Activated T-helper 17 cell treated with anti-CD3 and anti-CD28 coated beads, Interleukin-2, amount 50 U/mL, for 72 hours (primary cell): ENCODE measurements at places on chromosomes 3 and 15. TPM values are rescaled to one million over a fixed set of nuclear protein-coding genes. Genes with fewer than 3 reads are reported as not detected.

DNA sequence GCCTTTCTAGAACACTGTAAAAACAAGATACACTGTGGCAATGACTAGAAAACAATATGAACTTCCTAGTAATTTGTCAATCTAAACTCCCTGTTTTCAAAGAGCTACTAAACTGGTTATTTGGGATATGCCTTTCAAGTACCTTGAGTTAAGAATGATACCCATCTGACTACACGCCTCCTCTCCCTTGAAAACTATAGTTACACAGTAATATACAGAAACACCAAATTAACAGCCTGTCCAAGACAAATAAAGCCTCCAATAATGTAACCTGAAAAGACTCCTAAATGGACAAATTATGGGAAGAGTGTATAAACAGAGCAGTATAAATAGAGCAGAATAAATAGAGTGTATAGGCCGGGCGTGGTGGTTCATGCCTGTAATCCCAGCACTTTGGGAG lies 70.1 kb downstream of the SMARCC1 start:
- no peak for ATAC-seq

- ATAC-seq: no peak
Observed at GRCh38 chr3:192727032-192727847, at the start of gene FGF12. Gene FGF12 (minus strand): TSS chr3:192727541.

GNAT1 gene
- not detected for total RNA-seq

EDC3 gene
- total RNA-seq: 47.9 TPM

CNTN4 gene
- total RNA-seq: not detected

- no peak for ATAC-seq
Observed at GRCh38 chr3:57961828-57962447, 46.3 kb upstream of the FLNB start.

ROPN1 gene
- not detected for total RNA-seq

GRCh38 chr15:65971741-65971995 lies 102.4 kb downstream of the RAB11A start:
- no peak for ATAC-seq

- ATAC-seq: no peak
Observed at GRCh38 chr3:11582191-11582968, 61.3 kb downstream of the VGLL4 start.

GRCh38 chr3:65742914-65743313 lies 295.8 kb downstream of the MAGI1 start:
- ATAC-seq: no peak

DNA sequence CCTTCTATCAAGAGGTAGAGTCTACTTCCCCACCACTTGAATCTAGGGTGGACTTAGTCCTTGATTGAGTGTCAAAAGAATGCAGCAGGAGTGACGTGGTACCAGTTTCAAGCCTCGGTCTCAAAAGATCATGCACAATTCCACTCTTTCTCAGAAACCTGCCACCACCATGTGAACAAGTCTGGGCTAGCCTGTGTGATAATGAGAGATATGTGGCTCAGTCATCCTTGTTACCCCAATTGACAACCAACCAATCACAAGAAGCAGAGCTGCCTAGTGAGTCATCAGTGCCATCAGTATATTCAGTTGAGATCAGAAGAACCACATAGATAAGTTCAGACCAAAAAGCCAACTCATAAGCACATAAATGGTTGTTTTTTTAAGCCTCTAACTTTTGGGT lies 374.5 kb downstream of the IL20RB start:
- no peak for ATAC-seq

DNA sequence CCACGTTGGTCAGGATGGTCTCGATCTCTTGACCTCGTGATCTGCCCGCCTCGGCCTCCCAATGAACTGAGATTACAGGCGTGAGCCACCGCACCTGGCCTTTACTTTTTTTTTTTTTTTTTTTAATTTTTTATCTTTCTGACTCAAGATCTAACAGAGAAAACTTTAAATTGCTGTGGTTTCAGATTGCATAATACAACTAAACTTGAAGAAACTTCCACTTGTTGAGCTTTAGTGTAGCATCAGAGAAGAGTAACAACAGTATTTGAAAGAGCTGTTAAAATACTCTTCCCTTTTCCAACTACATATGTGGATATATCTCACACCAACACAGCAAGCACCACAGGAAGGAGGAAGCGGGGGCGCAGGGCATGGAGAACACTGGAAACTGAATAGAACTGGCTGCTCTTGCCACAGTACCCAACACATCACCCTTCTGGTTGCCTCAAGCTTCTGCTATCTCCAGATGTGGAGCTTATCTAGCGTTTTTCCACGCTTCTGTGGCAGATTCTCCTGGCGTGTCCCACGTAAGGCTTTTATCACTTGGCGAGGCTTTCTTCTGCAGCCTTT lies 45.4 kb downstream of the MAP6D1 start:
- no peak for ATAC-seq

GRCh38 chr3:39404943-39405686 lies 1.4 kb upstream of the RPSA start:
- ATAC-seq: no peak
